ENCODE measurements at places on chromosomes 2 and 18. TPM values are rescaled to one million over a fixed set of nuclear protein-coding genes. Genes with fewer than 3 reads are reported as not detected.

C2orf15 gene
- 1.5 TPM for total RNA-seq

MAL gene
- 3.6 TPM for total RNA-seq

ALLC gene
- 0.16 TPM for total RNA-seq

MALL gene
- total RNA-seq, result 24.4 TPM

SLC23A3 gene
- 2.2 TPM for total RNA-seq

ALPP gene
- total RNA-seq, result not detected

KCNS3 gene
- total RNA-seq, result 14.9 TPM

FOXI3 gene
- not detected for total RNA-seq

HOXD13 gene
- 14.9 TPM for total RNA-seq

PCARE gene
- 0.16 TPM for total RNA-seq

DNA sequence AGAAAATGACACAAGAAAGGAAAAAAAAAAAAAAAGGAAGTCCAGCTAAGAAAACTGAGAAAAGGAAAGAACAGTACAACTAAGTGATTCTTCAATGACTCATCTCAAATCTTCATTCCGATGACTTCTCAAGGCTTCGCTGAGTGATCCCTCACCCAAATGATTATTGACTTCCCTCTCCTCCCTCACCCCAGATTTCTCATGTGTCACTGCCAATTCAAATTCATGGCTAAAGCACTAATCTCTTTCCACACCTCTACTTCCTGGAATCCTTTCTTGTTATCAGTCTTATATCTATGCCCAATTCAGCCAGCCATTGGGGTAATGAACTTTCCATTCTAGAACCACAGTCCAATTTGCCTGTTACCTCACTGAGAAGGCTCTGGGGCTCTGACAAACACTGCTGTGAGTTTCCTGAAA, 7.2 kb upstream of the ABCB11 start:
- DNase-seq, result no peak

- DNase-seq, result no peak
These were observed 7.3 kb upstream of the CDK5R2 start for GRCh38 chr2:218952160-218952559.

DNA sequence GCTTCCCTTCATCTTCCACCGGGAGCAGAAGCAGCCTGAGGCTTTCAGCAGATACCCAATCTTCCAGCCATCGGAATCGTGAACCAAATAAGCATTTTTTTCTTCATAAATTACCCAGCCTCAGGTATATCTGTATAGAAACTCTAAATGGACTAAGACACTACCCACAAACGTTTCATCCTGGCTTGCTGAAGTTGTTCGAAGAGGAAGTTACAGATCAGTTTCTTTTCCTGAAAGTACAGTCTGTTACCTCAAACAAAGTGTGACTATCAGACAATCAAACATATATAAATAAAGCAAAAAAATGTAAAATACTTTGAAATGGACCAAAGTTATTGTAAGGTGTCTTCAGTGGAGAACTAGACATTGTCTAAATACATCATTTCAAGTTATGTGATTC, 97.9 kb downstream of the MREG start:
- no peak for DNase-seq

DNA sequence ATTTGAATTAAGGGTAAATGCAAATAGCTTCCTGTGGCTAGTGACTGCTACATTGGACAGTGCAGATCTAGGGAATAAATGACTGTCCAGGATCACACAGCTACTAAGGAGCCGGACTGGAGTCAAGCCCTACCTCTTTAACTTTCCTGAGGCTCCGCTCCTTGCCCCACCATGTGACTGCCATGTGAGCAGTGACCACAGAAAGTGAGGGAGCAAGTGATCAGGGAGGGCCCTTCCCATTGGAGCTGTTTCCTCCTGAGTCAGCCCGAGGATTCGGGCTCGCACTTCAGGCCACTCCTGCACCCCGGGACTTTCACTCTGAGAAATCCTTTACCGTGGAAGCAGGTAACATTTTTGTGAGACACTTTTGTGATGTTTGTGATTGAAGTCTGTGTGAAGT, 198.0 kb downstream of the ANKRD30B start:
- no peak for DNase-seq

- DNase-seq, result no peak
These were observed 153.6 kb upstream of the EPAS1 start for GRCh38 chr2:46143429-46144132.

DNA sequence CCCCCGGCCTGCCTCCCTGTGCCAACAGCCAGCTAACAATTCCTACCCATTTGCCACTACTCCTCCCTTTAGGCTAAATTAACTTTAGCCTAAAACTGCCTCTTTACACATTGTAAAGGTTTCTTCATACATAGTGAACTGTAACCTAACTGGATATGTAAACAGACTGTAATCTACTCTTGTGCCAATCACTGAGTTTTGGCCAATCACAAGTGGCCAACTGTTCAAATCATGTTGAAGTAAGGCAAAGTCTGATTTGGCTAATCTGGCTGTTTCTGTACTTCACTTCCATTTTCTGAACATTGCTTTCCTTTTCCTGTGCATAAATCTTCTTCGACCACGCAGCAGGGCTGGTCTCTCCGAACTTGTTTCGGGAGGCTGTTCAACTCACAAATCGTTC, 103.6 kb upstream of the LYPD6 start:
- no peak for DNase-seq

GRCh38 chr2:197673606-197674005, 1.8 kb downstream of the RFTN2 start:
- DNase-seq, result no peak

DNA sequence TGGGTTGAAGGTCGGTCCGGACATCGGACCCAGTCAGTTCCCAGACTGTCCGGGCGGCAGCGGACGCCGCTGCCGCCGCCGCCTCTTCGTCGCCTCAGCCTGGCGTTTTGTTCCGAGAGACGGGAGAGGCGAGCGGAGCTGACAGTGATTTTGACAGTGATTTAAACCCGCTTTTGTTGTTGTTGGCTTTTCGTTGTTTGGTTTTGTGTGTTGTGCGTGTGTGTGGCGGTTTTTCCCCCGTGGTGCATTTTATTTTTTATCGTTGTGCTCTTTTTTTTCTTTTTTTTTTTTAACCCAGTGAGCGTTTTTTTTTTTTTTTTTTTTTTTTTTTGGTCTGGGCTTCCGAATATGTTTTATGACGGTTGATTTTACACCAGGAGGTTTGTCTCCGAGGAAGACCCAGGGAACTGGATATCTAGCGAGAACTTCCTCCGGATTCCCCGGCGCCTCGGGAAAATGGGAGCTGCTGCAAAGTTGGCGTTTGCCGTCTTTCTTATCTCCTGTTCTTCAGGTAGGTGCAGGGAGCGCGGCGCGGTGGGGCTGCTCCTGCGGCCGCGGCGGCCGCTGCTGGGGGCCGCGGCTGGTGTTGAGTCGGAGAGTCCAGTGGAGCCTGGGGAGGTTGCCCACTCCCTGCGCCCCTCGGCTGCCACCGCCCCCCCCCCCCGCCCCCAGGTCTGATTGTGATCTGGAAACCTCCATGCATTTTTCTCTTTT, at the start of gene ACVR2A:
ACVR2A (plus strand) TSS at position 333 of the 714 bp plus-strand sequence; CDS start at position 457, 124 bp downstream.
- DNase-seq, result no peak

GRCh38 chr18:56142001-56142400, 496.4 kb downstream of the TXNL1 start:
- no peak for DNase-seq

DNA sequence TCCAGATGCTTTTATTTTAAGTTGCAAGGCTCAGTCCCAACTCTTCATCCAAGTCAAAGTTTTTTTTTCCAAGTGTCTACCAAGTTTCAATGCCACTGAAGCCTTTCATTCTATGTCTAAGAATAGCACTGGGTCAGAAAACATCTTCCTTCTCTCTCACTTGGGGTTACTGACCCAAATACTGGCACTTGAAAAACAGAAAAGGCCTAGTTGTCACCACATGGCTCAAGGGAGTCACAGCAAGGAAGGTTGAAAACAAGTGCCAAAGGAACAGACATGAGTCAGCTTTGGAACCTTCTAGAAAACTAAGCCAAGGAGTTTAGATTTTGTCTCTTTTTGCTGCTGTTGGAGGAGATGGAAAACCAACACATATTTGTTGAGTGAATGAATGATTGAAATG, 146.5 kb downstream of the COPS8 start:
- DNase-seq, result no peak

DNA sequence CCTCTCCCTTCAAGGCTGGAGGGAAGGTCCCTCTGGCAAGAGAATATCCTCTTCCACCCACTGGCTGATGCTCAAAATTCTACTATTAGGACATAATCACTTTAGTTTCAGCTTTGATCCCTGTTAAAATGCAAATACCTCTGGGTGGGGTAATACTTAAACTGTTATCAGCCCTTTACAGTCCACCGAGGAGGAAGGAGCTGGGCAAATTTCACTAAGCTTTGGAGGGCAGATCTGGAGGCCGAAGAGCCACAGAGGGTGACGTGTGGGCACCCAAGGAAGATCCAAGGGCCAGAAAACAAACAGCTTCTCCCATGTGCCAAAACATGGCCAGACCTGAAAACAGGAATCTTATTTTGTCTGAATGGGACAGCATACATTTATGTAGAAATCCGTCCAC, 74.6 kb upstream of the BCL11A start:
- DNase-seq, result no peak

DNA sequence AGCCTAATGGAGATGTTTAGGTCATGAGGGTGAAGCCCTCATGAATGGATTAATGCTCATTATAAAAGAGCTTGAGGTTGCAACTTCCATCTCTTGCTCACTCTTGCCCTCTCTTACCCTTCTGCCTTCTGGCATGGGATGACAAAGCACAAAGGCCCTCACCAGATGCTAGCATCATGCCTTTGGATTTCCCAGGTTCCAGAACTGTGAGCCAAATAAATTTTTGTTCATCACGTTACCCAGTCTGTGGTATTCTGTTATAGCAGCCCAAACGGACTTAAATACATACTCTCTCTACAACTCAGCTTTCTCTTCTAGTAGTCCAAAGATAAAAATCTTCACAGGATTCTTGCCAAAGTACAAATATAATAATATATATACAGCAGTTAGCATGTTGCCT, 75.8 kb downstream of the LNPK start:
- DNase-seq, result no peak

GRCh38 chr2:37635504-37636380, 35.7 kb downstream of the CDC42EP3 start:
- DNase-seq, result no peak

GRCh38 chr2:236291476-236291875, 27.3 kb upstream of the ASB18 start:
- DNase-seq, result no peak

DNA sequence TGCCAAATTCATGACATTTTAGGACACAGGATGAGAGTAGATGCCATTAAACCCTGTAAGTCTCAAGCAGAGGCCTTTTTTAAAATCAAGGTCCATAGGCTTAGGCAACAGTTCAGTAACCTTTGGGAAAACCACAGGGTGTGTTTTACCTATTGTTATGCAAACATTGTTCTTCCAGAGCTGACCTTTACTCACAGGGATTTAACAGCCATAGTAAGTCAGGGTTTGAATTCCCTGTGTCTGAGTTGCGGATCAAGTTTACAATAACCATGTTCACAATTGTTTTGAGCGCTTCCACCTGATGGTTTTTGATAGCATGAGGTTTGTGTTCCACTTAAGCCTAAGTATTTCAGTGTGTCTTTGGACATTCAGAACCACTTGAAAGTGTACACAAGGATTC, 160.1 kb upstream of the BOD1L2 start:
- DNase-seq, result no peak

GRCh38 chr2:166418853-166419615, 43.3 kb upstream of the SCN9A start:
- no peak for DNase-seq

- no peak for DNase-seq
These were observed 165.7 kb downstream of the LNPK start for GRCh38 chr2:175836361-175836760.

- DNase-seq, result no peak
These were observed 7.9 kb downstream of the CROCC2 start for GRCh38 chr2:240913810-240914644.

- DNase-seq, result no peak
These were observed 49.7 kb downstream of the TRIB2 start for GRCh38 chr2:12766421-12766879.

DNA sequence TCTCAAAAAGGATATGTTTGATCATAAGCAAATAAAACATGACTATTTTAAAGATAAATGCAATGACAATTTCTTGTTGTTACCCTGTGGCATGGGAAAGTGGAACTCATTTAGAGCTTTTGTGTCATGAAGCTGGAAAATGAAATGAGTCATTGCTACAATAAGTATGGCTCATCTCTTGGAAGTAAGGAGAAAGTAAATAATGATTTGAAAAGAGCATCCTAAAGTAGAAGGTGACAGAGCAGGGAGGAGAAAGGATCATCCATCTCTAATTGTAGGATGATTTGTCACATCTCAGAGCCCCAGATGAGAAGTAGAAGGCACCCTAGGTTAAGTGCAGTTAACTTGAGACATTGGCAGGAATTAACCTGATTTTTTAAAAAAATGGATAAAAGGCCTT, 200.5 kb downstream of the CPS1 start:
- no peak for DNase-seq

GRCh38 chr2:162125138-162125537, 26.9 kb downstream of the GCG start:
- DNase-seq, result no peak

DNA sequence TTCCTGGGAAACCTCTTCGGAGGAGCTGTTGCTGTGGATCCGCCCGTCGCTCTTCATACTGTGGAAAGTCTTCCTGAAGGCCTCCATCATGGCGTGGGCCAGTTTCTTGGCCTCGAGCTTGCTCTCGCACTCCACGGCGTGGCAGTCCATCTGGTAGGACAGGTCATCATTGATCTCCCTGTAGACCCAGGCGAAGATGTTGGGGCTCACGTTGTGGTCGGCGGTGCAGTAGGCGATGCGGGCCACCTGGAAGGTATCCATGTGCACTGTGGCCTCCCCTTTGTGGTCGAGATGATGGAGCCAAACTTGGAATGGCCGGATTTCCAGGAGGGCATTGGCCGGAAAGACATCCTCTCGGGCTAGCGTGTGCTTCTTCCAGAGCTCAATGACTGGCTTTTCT, 245.4 kb downstream of the PID1 start:
- no peak for DNase-seq

- DNase-seq, result no peak
These were observed 78.1 kb upstream of the NPAS2 start for GRCh38 chr2:100741880-100742276.

- DNase-seq, result no peak
These were observed 6.9 kb upstream of the FLACC1 start for GRCh38 chr2:201363857-201364560.

GRCh38 chr2:6654279-6654678, 211.4 kb downstream of the CMPK2 start:
- no peak for DNase-seq

- DNase-seq, result no peak
These were observed 1137.4 kb upstream of the FAM98A start for GRCh38 chr2:34736482-34736881.

Measured in urinary bladder (tissue), 4 donors.